Cardiac septum (tissue), 1 donor: ENCODE measurements at places on chromosomes 5 and 9. TPM values are rescaled to one million over a fixed set of nuclear protein-coding genes. Genes with fewer than 3 reads are reported as not detected.

- no peak for DNase-seq
These were observed 272.7 kb upstream of the TRPC7 start for GRCh38 chr5:136638084-136638483.

- no peak for DNase-seq
These were observed 67.2 kb downstream of the ITGA1 start for GRCh38 chr5:52854949-52855348.

DNA sequence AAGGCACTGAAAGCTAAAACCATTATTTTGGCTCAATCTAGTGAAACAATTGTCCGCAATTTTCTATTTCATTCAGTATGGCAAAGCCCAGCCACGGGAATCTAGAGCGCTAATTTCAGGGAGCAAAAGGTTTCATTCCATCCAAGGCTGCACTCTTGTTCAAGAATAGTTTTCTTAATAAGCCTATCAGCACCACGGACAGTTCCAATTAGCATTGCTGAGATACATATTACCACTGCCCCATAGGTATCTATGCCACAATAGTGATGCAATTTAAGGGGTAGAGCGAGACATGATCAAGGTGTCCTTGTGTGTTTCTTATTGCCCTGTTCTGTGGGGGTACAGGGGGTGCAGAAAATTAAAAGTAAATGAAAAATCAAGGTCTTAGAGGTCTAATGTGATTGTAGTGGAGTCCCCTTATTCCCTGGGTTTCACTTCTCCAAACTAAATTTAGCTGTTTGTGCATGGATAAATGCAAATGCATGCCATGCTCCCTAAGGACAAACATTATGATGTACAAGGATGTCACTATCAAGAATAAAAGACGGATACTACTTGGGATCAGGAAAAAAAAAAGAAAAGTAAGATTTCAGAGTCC lies 45.5 kb downstream of the SPOCK1 start:
- no peak for DNase-seq

DNA sequence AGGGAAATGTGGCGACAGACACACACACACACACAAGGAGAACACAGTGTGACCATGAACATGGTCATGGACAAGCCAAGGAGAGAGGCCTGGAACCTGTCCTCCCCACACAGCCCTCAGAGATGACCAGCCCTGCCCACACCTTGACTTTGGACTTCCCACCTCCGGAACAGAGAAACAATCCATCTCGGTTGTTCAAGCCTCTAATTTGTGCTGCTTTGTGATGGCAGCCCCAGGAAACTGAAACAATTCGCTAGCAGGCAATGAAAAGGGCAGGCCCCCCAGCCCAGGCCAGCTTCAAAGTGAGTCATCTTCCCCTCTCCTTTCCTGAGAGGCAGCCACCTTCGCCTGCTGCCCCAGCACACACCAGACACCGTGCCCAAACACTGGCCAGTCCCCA lies 47.7 kb downstream of the NSUN2 start:
- no peak for DNase-seq

DNA sequence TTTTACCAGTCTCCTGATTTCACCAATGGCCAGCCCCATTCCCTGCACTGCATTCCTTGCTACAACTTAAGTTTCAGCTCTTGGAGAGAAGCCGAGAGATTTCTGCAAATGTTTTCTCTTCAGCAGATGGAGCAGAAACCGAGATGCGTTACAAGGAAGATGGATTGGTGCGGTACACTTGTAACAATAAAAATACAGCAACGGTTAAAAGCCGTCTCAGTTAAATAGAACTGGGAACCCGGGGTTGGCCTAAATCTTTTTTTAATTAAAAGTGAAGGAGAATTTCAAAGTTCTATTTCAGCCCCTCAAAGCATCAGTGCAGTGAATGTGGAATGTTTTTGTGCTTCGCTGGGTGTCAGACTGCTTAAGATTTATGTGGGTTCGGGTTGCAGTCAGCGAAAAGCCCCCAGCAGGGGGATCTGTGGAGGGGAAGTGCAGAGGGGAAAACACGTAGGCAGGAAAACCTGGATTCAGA lies 19.8 kb downstream of the BRINP1 start:
- no peak for DNase-seq

The AQP3 gene
- 7.7 TPM for total RNA-seq

The CLIC3 gene
- total RNA-seq: 12.9 TPM

The FOXD4L5 gene
- total RNA-seq: 0.11 TPM
